Ascending aorta (tissue), 2 donors: ENCODE measurements at places on chromosomes 5 and 9. TPM values are rescaled to one million over a fixed set of nuclear protein-coding genes. Genes with fewer than 3 reads are reported as not detected.

DNA sequence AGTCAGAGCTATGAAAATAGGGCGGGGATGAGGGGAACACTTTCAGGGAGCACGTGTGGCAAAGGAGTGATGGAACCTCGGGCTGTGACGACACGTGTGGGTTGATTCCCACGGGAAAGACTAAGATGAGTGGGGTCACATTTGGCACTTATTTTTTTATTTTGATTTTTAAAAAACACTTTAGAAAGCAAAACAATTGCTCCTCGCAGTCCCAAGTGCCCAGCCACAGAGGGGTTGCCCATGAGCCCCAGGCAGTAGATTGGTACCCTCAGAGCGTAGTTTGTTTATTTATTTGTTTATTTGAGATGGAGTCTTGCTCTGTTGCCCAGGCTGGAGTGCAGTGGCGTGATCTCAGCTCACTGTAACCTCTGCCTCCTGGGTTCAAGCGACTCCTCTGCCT is 69.7 kb downstream of the WNK2 start:
- no peak for DNase-seq
- no peak overlapping the region for H3K27ac ChIP-seq
- H3K36me3 ChIP-seq: no peaks in the 10 kb centered on the region
- no peaks in the 10 kb centered on the region for H3K4me1 ChIP-seq

DNA sequence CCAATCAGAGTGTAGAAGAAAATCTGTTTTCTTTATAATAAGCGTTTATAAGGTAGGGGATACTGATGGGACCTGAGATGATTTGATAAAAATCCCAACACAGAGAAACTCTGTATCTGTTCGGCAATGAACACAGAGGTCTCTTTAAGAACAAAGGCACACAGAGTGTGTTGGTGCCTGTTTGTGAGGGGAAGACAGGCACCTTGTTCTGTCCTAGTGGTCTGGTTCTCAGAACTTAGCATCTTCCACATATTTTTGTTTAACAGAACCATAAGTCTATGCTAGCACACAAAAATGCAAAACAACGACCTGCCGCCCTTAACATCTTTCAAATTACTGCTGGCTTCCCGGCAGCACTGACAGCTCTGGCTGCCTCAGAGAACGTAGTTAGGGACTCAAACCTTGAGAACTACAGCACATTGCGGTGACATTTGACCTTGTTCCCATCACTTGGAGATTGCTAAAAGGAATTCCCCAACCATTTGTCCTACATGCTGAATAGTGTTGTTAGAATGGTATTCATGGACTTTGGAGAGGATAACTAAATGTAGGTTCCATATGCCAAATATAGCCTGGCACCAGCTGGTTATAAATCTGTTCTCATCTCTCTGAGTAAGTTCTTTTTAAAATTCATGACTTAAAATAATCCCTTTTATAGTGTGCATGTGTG is 871.7 kb upstream of the TYRP1 start:
- H3K4me1 ChIP-seq: no peaks in the 10 kb centered on the region
- no peak overlapping the region for H3K4me3 ChIP-seq
- H3K27me3 ChIP-seq: no peaks in the 10 kb centered on the region
- H3K36me3 ChIP-seq: no peaks in the 10 kb centered on the region
- no peak overlapping the region for H3K27ac ChIP-seq

DNA sequence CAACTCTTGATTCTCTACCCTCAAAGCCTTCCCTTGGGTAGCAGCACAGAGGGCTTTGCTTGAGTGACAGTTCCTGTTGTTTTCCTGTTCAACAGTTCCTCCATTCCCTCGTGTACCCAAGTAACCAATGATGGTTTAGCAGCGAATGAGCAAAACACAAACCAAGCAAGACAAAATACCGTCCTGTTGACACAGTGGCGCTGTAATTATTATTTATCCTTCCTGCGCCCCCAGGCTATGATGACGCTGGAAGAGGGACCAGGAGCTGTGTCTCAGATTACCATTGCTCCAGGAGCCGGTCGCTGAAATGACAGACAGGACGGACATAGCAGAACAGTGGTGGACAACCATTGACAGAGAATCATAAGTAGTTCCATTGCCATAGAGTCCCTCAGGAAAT is 154.8 kb downstream of the GADD45G start:
- H3K27me3 ChIP-seq: no peaks in the 10 kb centered on the region
- DNase-seq: no peak
- H3K4me1 ChIP-seq: no peaks in the 10 kb centered on the region
- no peak overlapping the region for H3K27ac ChIP-seq

GRCh38 chr9:129073404-129073803 is 7.5 kb upstream of the DOLPP1 start:
- no peak for DNase-seq
- peaks cover 9% of the 10 kb centered on the region for H3K36me3 ChIP-seq
- H3K4me3 ChIP-seq: no peak overlapping the region
- no peak overlapping the region for H3K27ac ChIP-seq
- H3K4me1 ChIP-seq: no peaks in the 10 kb centered on the region

DNA sequence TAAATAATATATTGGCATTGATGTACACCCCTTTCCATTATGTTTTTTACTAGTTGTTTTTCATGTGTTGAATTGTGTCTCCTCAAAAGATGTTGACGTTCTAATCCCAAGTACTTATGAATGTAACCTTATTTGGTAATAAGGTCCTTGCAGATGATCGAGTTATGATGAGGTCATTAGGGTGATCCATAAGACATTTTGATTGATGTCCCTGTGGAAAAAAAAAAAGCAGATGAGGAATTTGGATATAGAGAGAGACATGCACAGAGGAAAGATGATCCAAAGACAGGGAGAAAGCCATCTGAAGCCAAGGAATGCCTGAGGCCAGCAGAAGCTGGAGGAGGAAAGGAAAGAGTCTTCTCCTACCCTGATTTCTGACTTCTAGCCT is 632.7 kb downstream of the TLR4 start:
- no peak for DNase-seq
- H3K4me1 ChIP-seq: no peaks in the 10 kb centered on the region
- H3K4me3 ChIP-seq: no peak overlapping the region
- no peaks in the 10 kb centered on the region for H3K36me3 ChIP-seq

DNA sequence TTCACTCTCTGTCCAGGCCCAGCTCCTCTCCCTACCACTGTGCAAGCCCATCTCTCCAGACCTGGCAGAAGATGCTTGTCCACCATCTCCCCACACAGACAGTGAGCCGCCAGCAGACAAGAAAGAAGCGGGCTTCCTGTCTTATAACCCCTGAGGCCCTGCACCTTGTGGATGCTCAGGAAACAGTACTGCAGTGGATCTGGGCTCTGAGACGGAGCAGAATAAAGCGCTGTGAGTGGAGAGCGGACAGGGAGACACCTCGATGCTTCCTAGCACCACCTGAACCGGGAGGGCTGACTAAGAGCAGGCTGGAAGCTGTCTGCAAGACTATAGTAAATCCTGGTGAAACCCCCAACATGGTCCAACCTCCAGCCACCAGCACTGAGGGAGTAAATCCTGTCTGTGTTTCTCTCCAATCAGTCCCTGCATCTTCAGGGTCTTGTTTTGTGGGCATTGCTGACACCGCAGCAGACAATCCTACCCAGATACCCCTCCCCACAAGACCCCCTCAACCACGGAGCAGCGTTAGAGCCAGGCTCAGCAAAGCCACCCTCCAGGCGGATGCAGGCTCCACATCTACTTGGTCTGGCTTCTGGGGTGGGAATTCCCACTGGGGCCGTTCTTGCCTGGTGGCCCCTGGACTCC is 18.7 kb downstream of the ORM2 start:
- no peaks in the 10 kb centered on the region for H3K27me3 ChIP-seq
- H3K4me1 ChIP-seq: no peaks in the 10 kb centered on the region
- peaks cover 86% of the 10 kb centered on the region for H3K36me3 ChIP-seq
- H3K4me3 ChIP-seq: no peak overlapping the region
- peak overlapping the region; percentile 77 for H3K27ac ChIP-seq

The ATP10B gene
- 0.43 TPM for total RNA-seq

The PRR7 gene
- total RNA-seq: 18.1 TPM

The HMGCS1 gene
- 36.5 TPM for total RNA-seq

- DNase-seq: peak; percentile 63
- H3K27me3 ChIP-seq: no peaks in the 10 kb centered on the region
- no peaks in the 10 kb centered on the region for H3K36me3 ChIP-seq
- H3K27ac ChIP-seq: no peak overlapping the region
- H3K4me1 ChIP-seq: no peaks in the 10 kb centered on the region
Observed at GRCh38 chr5:58019614-58020013, 440.3 kb downstream of the PLK2 start.

The ABCA1 gene
- total RNA-seq: 14.0 TPM

The FYB1 gene
- 74.1 TPM for total RNA-seq

DNA sequence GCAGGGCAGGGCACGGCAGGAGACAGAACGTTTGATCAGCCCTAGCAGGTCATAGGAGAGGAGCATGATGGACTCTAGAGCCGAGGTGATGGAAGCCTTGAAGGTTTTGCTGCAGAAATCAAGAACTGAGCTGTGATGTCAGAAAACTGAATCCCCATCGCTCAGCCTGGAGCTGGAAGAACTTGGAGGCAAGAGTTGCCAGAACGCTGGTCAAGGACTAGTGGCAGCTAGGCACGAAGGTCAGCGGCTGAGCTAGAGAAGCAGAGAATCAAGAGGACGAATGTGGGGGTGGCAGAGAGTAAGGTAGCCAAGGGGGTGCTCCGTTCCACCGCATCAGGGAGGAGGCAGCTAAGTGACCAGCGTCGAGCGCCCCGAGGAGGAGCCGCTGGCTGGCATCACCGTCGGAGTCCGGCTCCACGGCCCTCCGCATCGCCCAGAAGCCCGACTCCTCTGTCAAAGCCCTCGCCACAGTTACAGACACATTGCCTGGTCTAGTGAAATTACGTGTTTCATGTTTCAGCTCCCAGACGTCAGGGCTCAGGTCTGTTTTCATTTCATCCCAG is 1.2 kb upstream of the GALNT10 start:
- H3K36me3 ChIP-seq: no peaks in the 10 kb centered on the region
- H3K27me3 ChIP-seq: no peaks in the 10 kb centered on the region
- DNase-seq: no peak
- peak overlapping the region; percentile 79 for H3K27ac ChIP-seq
- H3K4me1 ChIP-seq: no peaks in the 10 kb centered on the region
- peak overlapping the region; percentile 98 for H3K4me3 ChIP-seq

- peaks cover 5% of the 10 kb centered on the region for H3K27me3 ChIP-seq
- no peaks in the 10 kb centered on the region for H3K36me3 ChIP-seq
- H3K4me3 ChIP-seq: no peak overlapping the region
- H3K4me1 ChIP-seq: no peaks in the 10 kb centered on the region
- DNase-seq: no peak
Observed at GRCh38 chr5:154518438-154518867, 40.4 kb upstream of the HAND1 start.

DNA sequence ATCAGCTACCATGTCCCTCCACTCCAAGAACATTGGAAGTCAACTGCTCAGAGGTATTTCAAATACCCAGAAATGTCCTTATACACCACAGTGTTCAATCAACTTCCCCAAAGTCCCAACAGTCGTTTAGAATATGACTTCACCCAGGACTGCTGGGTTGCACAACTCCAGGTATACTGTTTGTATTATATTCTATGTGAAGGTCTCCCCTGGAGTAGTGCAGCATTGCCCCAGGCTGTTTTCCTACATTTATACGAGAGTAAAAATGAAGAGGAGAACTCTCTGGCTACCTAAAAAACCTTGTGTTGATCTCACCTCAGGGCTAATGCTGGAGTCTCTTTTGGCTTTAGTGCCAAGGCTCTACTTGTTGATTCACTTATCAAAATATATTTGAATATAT is 183.6 kb upstream of the MAP3K1 start:
- DNase-seq: no peak
- H3K36me3 ChIP-seq: no peaks in the 10 kb centered on the region
- H3K4me3 ChIP-seq: no peak overlapping the region
- H3K27ac ChIP-seq: no peak overlapping the region
- H3K27me3 ChIP-seq: no peaks in the 10 kb centered on the region

GRCh38 chr5:83802686-83803085 is 82.0 kb upstream of the HAPLN1 start:
- DNase-seq: no peak
- no peak overlapping the region for H3K27ac ChIP-seq
- H3K4me1 ChIP-seq: no peaks in the 10 kb centered on the region
- no peak overlapping the region for H3K4me3 ChIP-seq
- no peaks in the 10 kb centered on the region for H3K27me3 ChIP-seq

DNA sequence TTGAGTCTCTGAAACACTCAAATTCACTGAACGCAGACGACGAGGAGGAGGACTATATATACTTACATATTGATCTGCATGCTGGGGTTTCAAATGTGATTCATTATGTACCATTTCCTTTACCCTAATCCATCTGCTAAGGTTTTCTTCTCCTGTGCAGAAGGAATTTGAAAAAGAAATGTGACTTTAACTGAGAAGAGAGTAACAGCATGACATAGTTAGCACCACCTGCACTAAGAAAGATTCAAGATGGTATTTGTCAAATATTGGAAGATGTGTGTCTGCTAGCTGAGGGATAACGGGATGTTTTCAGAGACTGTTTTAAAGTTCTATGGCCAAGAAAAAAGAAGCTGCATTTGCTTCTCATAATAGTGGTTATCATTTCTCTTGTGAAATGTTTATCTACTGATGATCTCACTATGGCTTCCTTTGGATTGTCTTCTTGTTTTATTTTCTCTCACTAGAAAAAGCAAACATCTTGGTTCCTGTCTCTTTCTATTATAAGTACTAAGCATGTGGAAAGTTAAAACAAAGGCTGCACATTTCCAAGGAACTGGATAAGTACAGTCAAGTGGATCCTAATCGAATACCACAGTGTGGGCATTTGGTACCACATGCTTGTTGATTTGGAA is 89.8 kb upstream of the TLE4 start:
- no peaks in the 10 kb centered on the region for H3K4me1 ChIP-seq
- DNase-seq: no peak
- no peak overlapping the region for H3K27ac ChIP-seq
- H3K36me3 ChIP-seq: no peaks in the 10 kb centered on the region
- H3K27me3 ChIP-seq: no peaks in the 10 kb centered on the region

The ADRA1B gene
- total RNA-seq: 20.6 TPM

The PDLIM4 gene
- 49.1 TPM for total RNA-seq

The N4BP3 gene
- total RNA-seq: 0.21 TPM

- no peak overlapping the region for H3K4me3 ChIP-seq
- H3K27ac ChIP-seq: no peak overlapping the region
- DNase-seq: no peak
- H3K27me3 ChIP-seq: no peaks in the 10 kb centered on the region
- H3K4me1 ChIP-seq: no peaks in the 10 kb centered on the region
- H3K36me3 ChIP-seq: no peaks in the 10 kb centered on the region
Observed at GRCh38 chr5:107370396-107370968, 300.3 kb downstream of the EFNA5 start.
